ENCODE measurements at places on chromosomes 12 and 14.

DNA sequence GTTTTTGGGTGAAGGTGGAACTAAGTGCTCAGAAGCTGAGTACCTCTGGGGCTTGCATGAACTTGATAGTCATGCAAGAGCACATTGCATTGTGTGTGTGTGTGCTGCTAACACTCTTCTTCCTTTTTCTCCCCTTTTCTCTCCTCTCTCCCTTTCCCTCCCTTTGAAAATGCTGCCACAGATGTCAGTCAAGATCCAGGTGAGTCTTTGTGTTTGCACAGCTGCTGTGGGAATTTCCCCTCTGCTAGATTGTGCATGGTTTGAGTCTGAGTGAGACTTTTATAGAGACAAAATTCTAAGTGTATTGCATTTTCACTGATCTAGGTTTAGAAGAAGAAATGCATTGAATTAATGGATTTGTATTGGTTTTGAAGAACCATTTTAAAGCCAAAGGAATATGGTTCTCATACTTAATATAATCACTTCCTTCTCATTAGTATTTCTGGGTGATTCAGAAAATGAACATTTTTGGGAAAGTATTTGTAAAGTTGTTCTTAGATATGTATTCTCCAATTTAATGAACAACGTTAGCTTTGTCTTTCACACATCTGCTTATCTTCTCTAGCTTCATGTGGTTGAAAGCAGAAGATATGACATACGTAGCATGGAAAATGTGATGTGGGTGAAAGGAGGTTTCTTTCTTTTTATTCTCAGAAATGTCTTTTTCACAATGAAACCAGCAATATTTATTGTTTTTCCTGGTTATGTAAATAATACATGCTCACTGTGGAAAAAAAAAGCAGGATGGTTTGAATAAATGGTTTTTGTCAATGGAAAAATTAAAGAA lies 108.5 kb downstream of the NRXN3 start:
- DNase-seq = no peak

DNA sequence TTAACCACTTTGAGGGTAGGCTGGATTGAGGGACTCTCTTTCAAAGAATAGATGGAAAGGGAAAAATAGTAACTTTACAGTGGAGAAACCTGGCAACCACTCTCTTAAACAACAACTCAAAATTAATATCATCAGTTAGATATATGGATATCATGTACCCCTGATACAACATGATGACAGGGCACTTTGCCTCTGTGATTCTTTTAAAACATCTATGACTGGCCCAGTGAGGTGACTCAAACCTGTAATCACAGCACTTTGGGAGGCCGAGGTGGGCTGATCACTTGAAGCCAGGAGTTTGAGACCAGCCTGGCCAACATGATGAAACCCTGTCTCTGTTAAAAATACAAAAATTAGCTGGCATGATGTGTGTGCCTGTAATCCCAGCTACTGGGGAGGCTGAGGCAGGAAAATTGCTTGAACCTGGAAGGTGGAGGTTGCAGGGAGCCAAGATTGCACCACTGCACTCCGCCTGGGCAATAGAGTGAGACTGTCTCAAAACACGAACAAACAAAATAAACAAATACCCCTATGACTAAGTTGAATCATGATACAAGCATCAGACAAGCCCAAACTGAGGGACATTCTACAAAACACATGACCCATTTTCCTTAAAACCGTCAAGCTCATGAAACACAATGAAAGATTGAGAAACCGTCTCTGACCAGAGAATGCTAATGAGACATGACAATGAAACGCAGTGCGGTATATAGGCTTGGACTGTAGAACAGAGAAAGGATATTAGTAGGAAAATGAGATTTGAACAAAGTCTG lies 26.4 kb upstream of the SLC7A8 start:
- DNase-seq = no peak

DNA sequence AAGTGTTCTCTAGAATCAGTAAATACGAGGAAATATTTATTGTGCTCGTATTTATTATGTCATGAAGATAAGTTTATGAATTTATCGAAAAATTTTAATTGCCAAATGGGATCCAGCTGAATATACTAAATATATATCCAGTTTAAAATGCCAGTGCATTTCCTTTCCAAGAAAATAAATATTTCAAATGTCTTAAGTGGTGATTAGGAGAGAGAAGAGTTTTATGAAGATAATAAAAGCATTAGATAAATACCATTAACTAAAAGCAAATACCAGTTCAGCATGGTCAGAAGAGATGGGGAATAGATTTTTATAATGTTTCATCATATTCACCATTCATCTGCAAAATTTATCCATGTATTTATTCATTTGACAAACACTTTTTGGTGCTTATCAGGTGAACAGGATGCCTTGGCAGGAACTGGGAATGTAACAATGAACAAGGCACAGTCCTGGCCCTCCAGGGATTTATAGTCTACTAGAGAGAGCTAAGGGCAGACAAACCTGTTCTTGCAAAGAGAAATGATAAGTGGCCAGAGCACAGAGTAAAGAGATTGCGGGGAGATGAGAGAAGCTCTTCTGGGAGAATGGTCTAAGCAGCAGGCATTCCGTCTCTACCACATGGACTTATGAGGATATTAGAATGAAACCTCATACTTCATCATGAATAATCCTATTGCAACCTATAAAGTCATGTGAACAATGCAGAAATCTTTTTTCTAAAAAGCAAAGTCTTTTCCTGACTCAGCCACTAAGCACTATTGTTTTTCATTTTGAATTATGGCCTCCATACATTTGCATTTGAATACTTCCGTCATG lies 143.7 kb upstream of the ABCD2 start:
- no peak for DNase-seq

DNA sequence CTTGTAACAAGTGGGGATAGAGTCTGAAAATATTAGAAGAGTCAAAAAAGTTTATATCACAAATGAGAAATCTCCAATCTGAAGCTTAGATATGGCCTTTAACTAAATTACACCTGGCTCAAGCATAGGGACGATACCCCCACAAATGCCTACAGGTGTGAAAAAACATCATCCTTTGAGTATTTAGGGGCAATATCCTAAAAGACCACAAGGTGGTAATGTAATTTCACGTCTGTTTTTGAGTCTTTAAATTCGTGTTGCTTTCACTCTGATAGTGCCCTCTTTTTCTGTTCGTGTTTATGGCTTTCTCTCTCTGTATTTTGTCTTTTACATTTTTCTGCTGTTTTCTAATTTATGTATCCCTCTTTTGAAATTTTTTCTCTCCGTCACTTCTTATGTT lies 84.3 kb downstream of the ETNK1 start:
- DNase-seq = no peak

DNA sequence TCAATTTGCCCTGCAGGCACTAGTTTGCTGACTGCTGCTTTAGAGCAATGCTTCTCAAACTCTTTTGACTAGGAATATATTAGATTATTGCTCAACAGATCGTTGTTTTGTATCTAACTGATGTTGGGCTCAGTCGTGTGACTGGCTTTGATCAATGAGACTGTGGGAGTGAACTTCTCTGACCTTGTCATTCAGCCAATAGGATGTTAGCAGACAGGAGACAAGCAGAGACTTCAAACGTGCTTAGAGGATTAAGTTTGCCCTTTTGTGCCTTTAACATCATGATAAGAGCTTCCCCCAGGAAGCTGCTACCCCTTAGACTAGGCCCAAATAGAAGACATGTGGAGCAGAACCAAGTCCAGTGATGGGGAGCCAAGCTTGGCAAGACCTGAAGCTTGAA lies 76.7 kb upstream of the ELK3 start:
- no peak for DNase-seq

- no peak for DNase-seq
These were observed 33.3 kb upstream of the GPR68 start for GRCh38 chr14:91277546-91278382.

DNA sequence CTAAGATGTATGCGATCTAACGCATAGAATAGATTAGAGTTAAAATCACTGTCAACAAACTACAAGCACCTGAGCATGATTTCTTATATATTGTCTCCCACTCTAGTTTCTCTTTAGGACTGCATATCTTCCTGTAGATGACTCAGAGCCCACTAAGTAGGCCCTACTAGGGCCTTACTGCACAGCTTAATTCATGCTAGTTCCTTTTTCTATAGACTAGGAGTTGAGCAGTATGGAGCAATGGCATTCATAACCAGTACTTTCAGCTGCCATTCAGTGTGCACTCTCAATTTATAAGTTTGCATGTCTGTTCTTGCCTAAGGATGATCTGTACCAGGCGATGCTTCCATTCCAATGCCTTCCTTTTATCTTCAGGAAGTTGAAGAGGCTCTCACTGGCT lies 103.5 kb downstream of the METTL25 start:
- no peak for DNase-seq

- DNase-seq = no peak
These were observed 89.4 kb downstream of the ITPK1 start for GRCh38 chr14:93026339-93026738.

- no peak for DNase-seq
These were observed 311.7 kb upstream of the FKBP4 start for GRCh38 chr12:2482938-2483660.

- no peak for DNase-seq
These were observed 260.8 kb upstream of the G2E3 start for GRCh38 chr14:30297876-30298795.

GRCh38 chr14:21703357-21704326 lies 30.0 kb upstream of the OR4E1 start:
- DNase-seq = no peak

GRCh38 chr14:36271222-36271621 lies 49.2 kb downstream of the MBIP start:
- no peak for DNase-seq

GRCh38 chr12:94265966-94266745 lies 117.8 kb downstream of the PLXNC1 start:
- no peak for DNase-seq

- no peak for DNase-seq
These were observed 15.3 kb downstream of the GPR132 start for GRCh38 chr14:105049753-105050550.

DNA sequence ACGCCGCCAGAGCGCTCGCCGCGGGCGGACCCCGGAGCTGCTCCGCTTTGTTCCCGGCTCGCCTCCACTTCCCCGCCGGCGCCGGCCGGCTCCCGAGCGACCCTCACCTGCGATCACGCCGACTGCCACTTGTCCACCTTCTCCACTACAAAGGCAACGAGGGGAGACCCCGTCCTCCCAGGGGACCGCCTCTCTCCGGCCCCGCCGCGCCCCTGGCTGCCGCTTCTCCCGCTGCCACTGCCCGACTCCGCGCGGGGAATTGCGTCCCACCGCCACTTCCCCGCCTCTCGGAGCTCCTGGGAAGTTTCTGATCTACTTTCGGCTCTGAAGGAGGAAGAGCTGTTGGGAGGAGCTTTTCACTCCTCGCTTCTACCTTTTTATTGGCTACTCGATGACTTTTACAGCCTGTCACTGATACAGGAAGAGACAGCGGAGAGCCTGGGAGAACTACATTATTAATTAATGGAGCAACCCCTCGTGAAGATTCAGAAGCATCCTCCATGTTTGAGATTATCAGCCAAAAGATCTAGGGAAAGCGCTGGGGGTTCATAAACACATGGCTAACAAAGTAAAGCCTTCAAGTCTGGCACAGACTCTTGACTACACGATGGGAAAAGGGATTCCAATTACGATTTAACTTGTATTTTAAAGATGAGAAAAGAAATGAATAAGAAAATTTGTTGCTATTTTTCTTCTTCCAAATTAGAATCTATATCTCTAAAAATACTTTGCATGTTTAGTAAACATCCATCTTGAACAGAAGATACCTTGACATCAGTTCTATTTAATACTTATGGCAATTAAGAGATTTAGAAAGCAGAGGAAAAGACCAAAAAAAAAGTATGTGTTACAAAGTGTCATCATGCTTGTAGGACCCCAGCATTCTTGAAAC lies at the start of gene BAZ1A:
Gene BAZ1A, minus strand, starts transcription at position 330 of the 892 bp plus-strand sequence. CDS start 756 bp downstream, outside the sequence.
- no peak for DNase-seq

- DNase-seq = no peak
These were observed 13.3 kb upstream of the GRIP1 start for GRCh38 chr12:66692170-66692569.

GRCh38 chr12:106790020-106790419 lies 15.5 kb downstream of the RIC8B start:
- DNase-seq = no peak

GRCh38 chr14:93797536-93797935 lies 9.3 kb upstream of the PRIMA1 start:
- DNase-seq = peak; percentile 54

DNA sequence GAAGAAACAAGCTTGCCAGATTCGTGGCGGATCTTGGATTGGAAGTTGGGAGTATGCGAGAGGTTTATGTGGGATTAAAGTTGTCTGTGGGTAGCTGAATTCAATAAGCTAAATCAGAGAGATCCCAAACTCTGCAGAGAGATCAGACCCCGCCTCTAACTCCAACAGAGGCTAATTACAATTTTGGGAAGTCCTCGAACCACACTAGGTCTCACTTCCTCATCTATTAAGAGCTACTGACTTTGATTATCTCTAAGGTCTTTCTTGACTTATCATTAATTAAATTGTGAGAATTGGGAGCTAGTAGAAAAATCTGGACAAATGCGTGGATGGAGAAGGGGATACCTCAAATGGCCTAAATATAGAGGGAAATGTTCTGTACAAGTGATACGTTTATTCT lies 9.1 kb downstream of the NTF3 start:
- no peak for DNase-seq

GRCh38 chr12:93663006-93663728 lies 14.0 kb upstream of the CRADD start:
- no peak for DNase-seq

DNA sequence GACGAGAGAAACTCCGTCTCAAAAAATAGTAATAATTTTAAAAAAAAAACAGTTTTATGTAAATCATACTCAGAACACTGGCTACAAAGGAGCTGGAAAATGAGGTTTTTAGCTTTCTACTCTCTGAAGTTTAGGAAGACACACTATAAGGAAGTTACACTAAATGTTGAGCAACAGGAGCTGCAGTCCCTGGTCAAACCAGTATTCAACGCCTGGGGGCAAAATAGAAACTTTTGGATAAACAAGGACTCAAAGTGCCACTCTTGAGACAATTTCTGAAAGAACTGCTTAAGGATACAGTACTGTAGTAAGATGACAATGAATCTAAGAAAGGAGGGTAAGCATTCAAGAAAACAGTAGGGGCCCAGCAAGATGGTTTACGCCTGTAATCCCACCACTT lies 29.3 kb downstream of the ACTR6 start:
- DNase-seq = no peak

- no peak for DNase-seq
These were observed 4.4 kb upstream of the ZBTB39 start for GRCh38 chr12:57010627-57011247.

DNA sequence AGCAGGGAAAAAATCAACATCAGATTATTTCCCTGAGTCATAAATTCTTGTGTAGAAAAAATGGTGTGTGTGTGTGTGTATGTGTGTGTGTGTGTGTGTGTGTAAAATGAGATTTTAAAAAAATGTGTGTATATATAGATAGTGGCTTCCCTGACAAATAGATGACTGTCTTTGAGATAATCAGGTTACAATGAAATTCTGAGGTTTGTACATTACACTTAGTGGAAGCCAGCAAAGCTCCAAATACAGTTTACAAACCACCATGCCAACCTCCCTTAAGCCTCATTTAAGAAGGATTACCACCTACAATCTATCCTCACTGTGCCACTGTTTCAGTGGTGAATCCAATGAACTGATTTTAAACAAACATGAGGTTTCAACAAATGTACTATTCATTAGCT lies 93.8 kb downstream of the MED13L start:
- no peak for DNase-seq

All from cerebellar nuclear complex (tissue), 1 donor.